Caudate nucleus (tissue), 63 donors: ENCODE measurements at places on chromosomes 13 and 19.

DNA sequence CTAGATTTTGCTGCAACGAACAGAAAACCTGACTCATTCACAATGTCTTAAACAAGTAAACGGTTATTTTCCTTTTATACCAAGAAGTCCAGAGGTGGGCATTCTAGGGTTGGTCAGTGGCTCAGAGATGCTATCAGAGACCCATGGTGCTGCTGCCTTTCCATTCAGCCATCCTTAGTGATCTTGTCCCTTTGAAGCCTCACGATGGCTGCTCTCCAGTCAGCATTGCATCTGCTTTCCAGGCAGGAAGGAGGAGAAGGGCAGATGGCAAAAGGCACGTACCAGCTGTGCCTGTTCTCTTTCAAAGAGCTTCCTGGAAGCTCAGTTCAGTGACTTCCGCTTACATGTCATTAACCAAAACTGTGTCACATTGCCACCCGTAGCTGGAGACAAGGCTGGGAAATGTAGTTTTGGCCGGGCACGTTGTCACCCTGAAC, 30.1 kb downstream of the WDFY2 start:
- no peak for DNase-seq

DNA sequence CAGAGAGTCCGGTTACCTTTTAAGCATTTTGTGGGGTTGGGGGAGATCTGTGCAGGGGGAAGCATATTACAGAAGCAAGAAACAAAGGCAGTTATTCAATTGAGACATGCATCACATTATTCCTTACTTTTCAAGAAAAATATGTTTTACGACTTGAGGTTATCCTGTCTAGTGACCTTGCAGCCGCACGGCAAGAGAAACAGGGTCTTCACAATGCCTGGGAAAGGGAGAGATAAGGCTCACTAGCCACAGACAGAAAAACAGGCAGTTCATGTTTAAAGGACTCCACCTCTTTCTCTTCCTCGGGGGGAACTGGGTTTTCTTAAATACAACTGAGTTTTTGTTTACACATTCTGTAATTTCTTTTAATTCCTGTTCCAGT, 536 bp upstream of the NCR1 start:
- no peak for DNase-seq

DNA sequence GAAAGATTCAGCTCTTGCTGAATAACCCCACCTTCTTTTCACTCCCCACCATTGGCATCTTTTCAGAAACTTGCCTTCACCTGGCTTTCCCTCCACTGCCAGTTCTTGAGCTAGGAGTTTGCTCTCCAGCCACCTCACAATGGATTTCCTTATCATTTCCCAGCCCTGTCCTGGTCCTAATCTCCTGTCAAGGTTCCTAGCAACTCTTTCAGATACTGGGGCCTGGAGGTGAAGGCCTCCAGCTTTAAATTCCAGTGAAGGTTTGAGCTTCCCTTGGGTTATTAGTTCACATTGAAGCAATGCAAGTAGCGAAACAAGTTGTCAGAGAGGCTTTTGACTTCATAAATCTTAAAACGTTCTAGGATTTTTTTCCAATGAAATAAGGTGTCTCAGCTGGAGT, 320.8 kb upstream of the MAB21L1 start:
- no peak for DNase-seq

- no peak for DNase-seq
Observed at GRCh38 chr13:24389506-24389905, 80.1 kb downstream of the C1QTNF9 start.

DNA sequence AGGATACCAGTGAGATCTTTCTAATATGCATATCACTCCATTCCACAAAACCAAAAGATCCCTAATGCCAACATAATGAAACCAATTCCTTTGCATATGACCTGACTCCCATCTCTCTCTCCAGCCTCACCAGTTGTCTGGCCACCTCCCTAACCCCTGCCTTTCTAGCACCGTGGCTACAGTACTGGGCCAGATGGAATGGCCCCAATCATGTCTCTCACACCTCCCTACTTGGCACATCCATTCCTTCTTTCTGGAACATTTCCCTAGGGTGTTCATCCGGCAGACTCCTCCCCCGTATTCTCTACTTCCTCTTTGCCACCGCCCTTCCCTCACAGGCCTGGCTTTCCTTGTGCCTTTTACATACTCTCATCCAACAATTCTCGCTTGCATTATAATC, 62.0 kb downstream of the GPALPP1 start:
- no peak for DNase-seq

GRCh38 chr13:57874530-57874929, 243.0 kb downstream of the PCDH17 start:
- no peak for DNase-seq

GRCh38 chr13:70622796-70623195, 514.5 kb upstream of the KLHL1 start:
- no peak for DNase-seq

GRCh38 chr13:91896547-91896946, 498.1 kb downstream of the GPC5 start:
- no peak for DNase-seq

DNA sequence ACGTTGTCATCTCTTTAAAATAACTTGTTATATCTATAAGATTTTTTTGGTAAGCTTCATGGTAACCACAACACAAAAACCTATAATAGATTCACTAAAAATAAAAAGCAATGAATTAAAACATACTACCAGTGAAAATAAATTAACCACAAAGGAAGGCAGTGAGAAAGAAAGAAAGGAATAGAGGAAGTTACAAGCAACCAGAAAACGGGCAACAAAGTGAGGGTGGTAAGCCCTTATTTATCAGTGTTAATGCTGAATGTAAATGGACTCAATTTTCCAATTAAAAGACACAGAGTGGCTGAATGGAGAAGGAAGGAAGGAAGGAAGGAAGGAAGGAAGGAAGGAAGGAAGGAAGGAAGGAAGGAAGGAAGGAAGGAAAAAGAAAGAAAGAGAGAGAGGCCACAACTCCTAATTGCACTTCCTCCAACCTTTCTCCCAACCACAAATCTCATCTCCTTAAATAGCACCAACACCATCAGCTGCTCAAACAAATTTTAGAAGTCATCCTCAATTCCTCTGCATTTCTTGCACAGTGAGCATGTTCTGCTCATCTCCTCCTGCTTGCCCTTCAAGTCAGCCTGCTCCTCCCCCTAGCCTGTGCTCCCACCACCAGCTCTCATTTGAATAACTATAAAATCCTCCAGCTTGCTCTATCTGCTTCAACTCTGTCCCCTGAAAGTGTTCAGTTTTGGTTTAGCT, 48.6 kb downstream of the CCNA1 start:
- no peak for DNase-seq

- no peak for DNase-seq
Observed at GRCh38 chr13:47959468-47960247, 41.4 kb downstream of the SUCLA2 start.

GRCh38 chr13:54852831-54853230, 1824.2 kb downstream of the OLFM4 start:
- DNase-seq, result no peak

DNA sequence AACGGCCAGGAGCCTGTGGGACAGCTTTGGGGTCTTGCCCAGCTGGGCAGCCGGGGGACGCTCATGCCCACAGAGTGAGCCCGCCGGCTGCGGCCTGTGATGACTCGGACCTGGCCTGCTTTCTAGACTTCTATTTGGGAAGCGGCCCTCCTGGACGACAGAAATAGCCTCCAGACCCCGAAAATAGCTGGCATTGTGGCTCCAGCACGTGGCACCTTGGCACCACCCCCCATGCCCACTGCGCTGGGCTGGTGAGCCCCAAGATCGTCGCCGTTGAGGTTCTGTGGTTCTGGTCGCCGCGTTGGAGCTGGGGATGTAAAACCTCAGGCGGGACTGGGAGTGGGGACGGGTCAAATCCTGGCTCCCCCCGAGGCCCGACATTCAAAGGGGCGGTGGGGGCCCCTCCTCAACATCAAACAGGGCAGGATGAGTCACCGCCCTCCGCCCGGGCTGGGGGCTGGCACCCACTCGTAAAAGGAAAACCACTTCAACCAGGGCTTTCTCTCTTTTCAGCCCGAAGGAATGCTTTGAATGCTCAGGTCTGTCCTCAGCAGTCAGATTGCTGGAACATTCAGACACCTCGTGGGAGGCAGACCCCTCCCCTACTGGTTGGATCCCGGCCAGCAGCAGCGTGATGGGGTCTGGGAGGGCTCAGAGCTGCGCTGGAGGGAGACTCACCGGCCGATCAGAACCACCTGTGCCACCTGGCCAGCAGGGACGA, 42.1 kb downstream of the GADD45B start:
- no peak for DNase-seq
